ENCODE measurements at places on chromosomes 6 and 20. TPM values are rescaled to one million over a fixed set of nuclear protein-coding genes. Genes with fewer than 3 reads are reported as not detected.
A peak's percentile ranks its signal among the peaks of the same experiment; 100 is the strongest.

DNA sequence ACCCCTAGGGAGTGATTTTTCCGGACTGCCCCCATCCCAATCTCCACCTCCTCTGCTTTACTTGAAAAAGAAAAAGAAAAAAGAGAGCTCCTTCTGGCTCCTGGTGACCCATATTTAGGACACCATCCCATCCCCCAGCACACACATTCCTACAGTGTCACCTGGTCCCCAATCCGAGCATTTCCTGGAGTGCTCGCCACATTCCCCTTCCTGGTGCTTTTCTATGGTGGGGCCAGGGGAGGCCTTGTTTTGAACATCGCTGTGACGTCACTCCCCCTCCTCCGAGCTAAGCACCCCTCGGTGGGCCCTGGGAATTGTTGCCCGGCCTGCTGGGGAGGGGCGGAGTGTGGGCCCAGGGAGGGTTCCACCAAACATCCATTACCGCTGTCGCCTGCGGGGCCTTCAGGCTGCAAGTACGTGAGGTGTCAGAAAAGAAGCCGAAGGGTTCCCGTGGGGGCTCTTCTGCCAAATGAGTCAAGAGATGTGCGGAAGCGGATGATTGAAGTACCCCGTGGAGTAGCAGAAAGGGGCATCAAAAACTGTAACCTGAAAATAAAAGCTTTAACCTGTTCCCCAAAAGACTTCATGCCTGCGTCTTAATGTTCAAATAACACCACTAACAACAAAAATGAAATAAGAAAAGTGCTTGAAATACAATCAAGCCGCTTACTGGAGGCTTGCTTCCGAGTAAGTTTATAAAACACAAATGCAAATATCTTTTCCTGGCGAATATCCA lies 2.8 kb upstream of the FOXC1 start:
- peaks cover 52% of the 10 kb centered on the region for H3K27me3 ChIP-seq
- no peak overlapping the region for H3K27ac ChIP-seq
- no peaks in the 10 kb centered on the region for H3K36me3 ChIP-seq
- H3K4me1 ChIP-seq: no peaks in the 10 kb centered on the region

GRCh38 chr6:144588697-144589325 lies 303.7 kb downstream of the UTRN start:
- H3K36me3 ChIP-seq: peaks cover 8% of the 10 kb centered on the region
- H3K27ac ChIP-seq: 0 out of 2 replicates have a peak overlapping the region, but pooled peaks have one; percentile 5
- H3K4me1 ChIP-seq: peaks cover 5% of the 10 kb centered on the region
- no peak overlapping the region for H3K4me3 ChIP-seq

- no peaks in the 10 kb centered on the region for H3K27me3 ChIP-seq
- no peak overlapping the region for H3K27ac ChIP-seq
- H3K4me3 ChIP-seq: no peak overlapping the region
These were observed 140.4 kb upstream of the SLC24A3 start for GRCh38 chr20:19071902-19072498.

DNA sequence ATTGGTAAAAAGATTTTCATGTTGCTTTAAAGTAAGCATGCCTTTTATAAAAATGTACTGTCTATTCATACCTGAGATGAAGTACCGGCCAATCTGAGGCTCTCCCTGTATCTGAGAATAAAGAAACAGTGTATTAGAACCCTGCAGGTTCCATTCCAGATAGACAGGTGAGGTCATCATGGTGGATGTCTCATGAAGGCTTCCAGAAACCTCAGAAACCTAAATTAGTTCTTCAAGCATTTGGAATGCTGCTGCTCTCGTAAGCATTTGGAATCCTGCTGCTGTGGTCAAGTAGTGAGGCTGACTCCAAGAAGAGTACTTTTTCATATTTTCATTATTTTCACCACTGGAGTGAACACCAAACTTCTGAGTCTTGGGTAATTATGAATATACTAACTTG lies 642.3 kb downstream of the MAFB start:
- no peak overlapping the region for H3K4me3 ChIP-seq
- peak; percentile 0 for DNase-seq
- no peak overlapping the region for H3K27ac ChIP-seq

DNA sequence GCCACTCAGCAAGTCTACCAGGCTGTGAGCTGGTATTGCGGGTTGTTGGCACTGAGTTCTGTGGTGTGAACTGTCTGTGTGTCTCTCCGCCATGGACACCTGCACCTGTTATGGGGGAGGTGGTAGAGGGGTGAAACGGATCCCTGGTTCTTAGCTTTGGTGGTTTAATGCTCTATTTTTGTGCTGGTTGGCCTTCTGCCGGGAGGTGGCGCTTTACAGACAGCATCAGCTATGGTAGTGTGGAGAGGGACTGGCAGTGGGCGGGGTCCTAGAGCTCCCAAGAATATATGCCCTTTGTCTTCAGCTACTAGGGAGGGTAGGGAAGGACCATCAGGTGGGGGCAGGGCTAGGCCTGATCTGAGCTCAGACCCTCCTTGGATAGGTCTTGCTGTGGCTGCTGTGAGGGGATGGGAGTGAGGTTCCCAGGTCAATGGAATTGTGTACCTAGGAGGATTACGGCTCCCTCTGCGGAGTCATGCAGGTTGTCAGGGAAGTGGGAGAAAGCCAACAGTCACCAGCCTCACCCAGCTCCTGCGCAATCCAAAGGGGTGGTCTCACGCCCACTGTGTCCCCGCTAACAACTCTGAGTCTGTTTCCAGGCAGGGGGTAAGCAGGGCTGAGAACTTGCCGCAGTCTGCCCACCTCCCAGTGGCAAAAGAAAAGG lies 154.3 kb downstream of the CCDC170 start:
- no peaks in the 10 kb centered on the region for H3K36me3 ChIP-seq
- no peak overlapping the region for H3K4me3 ChIP-seq
- H3K4me1 ChIP-seq: no peaks in the 10 kb centered on the region
- peak; percentile 33 for DNase-seq
- no peak overlapping the region for H3K27ac ChIP-seq
- 0 out of 2 replicates have a peak, but pooled peaks cover 12% of the 10 kb centered on the region for H3K27me3 ChIP-seq

GRCh38 chr20:14860410-14860814 lies 523.0 kb upstream of the FLRT3 start:
- H3K27ac ChIP-seq: no peak overlapping the region
- peaks cover 5% of the 10 kb centered on the region for H3K4me1 ChIP-seq
- H3K4me3 ChIP-seq: no peak overlapping the region
- DNase-seq: no peak
- H3K36me3 ChIP-seq: no peaks in the 10 kb centered on the region

GRCh38 chr20:48679599-48679998 lies 148.2 kb downstream of the PREX1 start:
- H3K4me3 ChIP-seq: no peak overlapping the region
- peaks cover 16% of the 10 kb centered on the region for H3K4me1 ChIP-seq
- no peak overlapping the region for H3K27ac ChIP-seq
- no peaks in the 10 kb centered on the region for H3K36me3 ChIP-seq
- H3K27me3 ChIP-seq: no peaks in the 10 kb centered on the region
- no peak for DNase-seq

- DNase-seq: no peak
- H3K4me1 ChIP-seq: no peaks in the 10 kb centered on the region
- H3K4me3 ChIP-seq: no peak overlapping the region
- no peaks in the 10 kb centered on the region for H3K36me3 ChIP-seq
- H3K27ac ChIP-seq: no peak overlapping the region
These were observed 80.2 kb downstream of the MAP7 start for GRCh38 chr6:136470044-136470443.

- H3K27ac ChIP-seq: no peak overlapping the region
- peaks cover 10% of the 10 kb centered on the region for H3K4me1 ChIP-seq
- DNase-seq: no peak
- no peaks in the 10 kb centered on the region for H3K27me3 ChIP-seq
- no peaks in the 10 kb centered on the region for H3K36me3 ChIP-seq
These were observed 98.4 kb upstream of the PREP start for GRCh38 chr6:105501246-105501645.

DNA sequence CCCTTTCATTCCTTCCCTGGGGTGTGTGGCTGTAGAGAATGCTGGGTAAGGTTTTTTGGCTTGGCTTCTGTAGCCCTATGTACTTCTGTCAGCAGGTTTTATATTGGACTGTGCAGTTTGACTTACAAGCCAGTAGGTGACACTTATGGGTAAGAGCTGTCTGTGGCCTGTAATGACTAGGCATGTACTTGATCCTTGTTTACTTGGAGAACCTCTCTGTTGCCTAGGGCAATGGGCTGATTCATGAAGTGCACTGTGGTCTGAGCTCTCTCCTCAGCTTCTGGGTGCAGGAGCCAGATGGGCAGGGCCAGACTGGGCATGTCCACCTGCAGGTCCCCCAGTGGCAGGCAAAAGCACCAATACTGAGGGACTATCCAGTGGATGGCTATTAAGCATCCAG lies 544.6 kb downstream of the ADGRB3 start:
- H3K27me3 ChIP-seq: no peaks in the 10 kb centered on the region
- no peaks in the 10 kb centered on the region for H3K4me1 ChIP-seq
- H3K27ac ChIP-seq: no peak overlapping the region

DNA sequence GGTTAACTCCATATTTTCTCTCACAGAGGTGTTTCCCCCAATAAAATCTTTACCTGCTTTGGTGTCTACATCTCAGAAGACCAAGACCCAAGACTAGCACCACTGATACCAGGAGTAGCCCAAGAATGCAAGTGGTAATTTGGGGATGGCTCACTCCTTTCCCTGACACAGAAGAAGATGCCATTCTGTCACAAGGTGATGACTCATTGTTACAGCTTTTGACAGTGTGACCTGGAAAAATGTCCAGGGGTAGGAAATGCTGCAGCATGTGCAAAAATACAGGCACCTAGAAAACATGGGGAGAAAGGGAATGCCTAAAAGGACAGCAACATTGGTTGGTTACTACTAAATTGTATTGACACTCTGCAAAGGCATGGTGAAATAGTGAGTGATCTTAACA lies 254.0 kb upstream of the GJE1 start:
- no peaks in the 10 kb centered on the region for H3K27me3 ChIP-seq
- DNase-seq: no peak
- H3K4me1 ChIP-seq: no peaks in the 10 kb centered on the region
- no peak overlapping the region for H3K27ac ChIP-seq
- H3K36me3 ChIP-seq: no peaks in the 10 kb centered on the region

DNA sequence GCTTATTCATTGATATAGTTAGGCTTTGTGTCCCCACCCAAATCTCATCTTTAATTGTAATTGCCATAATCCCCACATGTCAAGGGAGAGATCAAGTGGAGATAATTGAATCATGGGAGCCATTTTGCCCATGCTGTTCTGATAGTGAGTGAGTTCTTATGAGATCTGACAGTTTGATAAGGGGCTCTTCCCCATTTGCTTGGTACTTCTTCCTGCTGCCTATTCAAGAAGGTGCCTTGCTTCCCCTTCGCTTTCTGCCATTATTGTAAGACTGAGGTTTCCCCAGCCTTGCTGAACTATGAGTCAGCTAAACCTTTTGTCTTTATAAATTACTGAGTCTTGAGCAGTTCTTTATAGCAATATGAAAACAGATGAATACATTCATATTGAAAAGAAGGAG lies 45.6 kb downstream of the CENPW start:
- no peaks in the 10 kb centered on the region for H3K27me3 ChIP-seq
- H3K27ac ChIP-seq: no peak overlapping the region
- H3K36me3 ChIP-seq: no peaks in the 10 kb centered on the region
- no peak for DNase-seq
- H3K4me1 ChIP-seq: no peaks in the 10 kb centered on the region
- no peak overlapping the region for H3K4me3 ChIP-seq

DNA sequence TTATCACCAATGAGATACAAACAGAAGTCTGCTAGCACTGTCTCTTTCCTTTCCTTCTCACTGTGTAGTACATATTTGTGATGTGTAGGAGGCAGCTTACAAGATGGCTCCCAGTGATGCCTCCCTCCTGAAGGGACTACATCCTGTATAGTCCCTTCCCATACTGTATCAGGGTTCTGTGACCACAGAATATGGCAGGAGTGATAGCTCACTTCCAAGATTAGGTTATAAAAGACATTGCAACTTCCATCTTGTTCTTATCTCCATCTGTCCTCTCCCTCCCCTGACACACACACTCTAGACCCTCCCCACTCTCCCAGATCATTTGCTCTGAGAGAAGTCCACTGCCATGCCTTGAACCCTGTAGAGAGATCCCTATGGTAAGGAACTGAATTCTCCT lies 38.0 kb downstream of the SESN1 start:
- no peak overlapping the region for H3K4me3 ChIP-seq
- H3K4me1 ChIP-seq: peaks cover 38% of the 10 kb centered on the region
- DNase-seq: no peak
- peak overlapping the region; percentile 74 for H3K27ac ChIP-seq

DNA sequence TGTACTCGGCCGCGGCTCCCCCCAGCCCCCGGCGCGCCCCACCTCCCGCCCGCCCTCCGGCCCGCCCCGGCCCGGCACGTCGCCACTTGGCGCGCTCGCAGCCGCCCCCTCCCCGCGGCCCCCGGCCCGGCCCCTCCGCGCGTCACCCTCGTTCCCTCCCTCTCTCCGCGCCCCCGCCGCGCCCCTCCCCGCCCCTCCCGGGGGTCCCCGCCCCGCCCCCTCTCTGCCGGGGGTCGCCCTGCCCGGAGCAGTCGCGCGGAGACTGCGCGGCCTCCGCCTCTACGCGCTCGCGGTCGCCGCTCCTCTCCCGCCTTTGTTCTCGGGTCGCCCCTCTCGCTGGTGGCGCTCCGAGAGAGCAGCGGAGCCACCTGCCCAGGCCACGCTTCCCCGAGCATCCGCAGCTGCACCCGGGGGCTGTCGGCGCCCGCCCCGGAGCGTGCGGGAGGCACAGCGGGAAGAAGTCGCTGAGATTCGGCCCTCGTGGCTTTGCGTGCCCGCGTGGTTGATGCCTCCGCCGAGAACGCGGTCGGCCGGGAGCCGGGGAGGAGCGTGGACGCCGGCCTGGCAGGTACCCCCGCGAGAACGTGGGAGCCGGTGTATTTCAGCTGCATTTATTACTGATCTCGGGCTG lies at the start of gene PHF10:
Gene PHF10, minus strand, starts transcription at position 7 of the 631 bp plus-strand sequence. CDS start 569 bp downstream, outside the sequence.
- peak within 1 kb of the TSS; percentile 70 for H3K27ac ChIP-seq
- peaks cover 14% of the 10 kb centered on the region for H3K4me1 ChIP-seq
- H3K27me3 ChIP-seq: no peaks in the 10 kb centered on the region
- H3K36me3 ChIP-seq: no peaks in the 10 kb centered on the region
- DNase-seq: peak; percentile 58
- peak within 1 kb of the TSS; percentile 96 for H3K4me3 ChIP-seq

GRCh38 chr20:5663396-5663795 lies 86.8 kb upstream of the SHLD1 start:
- no peak overlapping the region for H3K27ac ChIP-seq
- H3K36me3 ChIP-seq: no peaks in the 10 kb centered on the region
- H3K4me1 ChIP-seq: peaks cover 20% of the 10 kb centered on the region
- H3K4me3 ChIP-seq: no peak overlapping the region
- 0 out of 2 replicates have a peak, but pooled peaks cover 2% of the 10 kb centered on the region for H3K27me3 ChIP-seq
- no peak for DNase-seq

Gene ZNF165
- 0.86 TPM for total RNA-seq

Gene NINL
- total RNA-seq: 10.2 TPM

Gene CLVS2
- not detected for total RNA-seq

Gene ACTR5
- total RNA-seq: 5.1 TPM

Gene UBD
- not detected for total RNA-seq

Measured in GM23248 (cell line).